Fibroblast of skin of back (primary cell): ENCODE measurements at places on chromosomes 3 and 15.

GRCh38 chr3:45021524-45022297 is 4.4 kb upstream of the CLEC3B start:
- DNase-seq, result no peak

GRCh38 chr3:82133070-82133606 is 371.7 kb upstream of the GBE1 start:
- peak; percentile 56 for DNase-seq

GRCh38 chr15:78838489-78838888 is 27.2 kb upstream of the ADAMTS7 start:
- DNase-seq, result no peak

GRCh38 chr3:48826451-48826850 is 21.2 kb downstream of the PRKAR2A start:
- DNase-seq, result peak; percentile 98

DNA sequence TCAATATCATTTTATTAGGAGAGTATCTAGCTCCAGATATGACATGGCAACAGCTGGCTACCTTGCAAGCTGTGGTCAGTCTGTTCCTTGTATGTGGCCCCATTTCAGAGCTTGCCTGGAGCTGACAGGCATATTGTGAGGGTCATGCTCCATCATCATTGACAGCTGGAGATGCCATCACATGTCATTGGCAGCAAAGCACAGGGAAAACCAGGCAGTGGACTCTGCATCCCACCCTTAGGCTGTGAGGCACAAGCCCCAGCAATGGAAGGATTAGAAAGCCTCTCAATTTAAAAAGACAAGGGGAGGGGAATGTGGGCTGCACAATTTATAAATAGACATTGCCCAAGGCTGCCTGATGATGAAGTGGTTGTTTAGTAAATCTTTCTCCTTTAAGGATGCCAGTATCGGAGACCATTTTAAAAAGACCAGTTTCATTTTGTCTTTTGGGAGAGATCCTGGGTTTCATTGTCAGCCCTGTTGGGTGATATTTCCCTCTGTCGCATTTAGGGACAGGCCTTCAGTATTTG is 27.9 kb downstream of the LNP1 start:
- DNase-seq, result no peak

DNA sequence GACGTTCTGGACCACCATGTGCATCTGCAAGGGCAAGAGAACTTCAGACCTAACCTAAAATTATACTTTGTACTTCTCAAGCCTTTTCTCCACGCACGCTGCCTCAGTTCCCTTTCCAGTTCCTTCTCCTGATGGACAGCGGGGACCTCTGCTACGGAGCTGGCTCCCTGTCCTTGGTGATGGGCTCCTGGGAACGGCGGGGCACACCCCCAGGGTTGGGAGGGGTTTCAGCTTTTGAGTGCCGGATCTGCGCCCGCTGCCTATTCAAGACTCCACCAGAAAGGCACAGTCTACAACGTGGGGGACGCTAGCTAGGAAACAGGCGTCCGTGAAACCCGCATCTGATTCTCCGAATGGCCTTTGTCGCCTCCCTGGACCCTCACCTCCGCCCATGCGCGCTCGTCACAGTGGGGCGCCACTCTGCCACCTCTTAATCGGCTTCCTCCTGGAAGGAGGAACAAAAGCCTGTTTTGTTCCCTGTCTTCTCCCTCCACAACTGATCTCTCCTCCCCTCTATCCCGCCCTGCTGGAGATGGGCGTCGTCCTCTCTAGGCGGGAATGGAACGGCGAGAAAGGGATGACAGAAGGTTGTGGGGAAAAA is 2.2 kb downstream of the GPR149 start:
- DNase-seq, result no peak

DNA sequence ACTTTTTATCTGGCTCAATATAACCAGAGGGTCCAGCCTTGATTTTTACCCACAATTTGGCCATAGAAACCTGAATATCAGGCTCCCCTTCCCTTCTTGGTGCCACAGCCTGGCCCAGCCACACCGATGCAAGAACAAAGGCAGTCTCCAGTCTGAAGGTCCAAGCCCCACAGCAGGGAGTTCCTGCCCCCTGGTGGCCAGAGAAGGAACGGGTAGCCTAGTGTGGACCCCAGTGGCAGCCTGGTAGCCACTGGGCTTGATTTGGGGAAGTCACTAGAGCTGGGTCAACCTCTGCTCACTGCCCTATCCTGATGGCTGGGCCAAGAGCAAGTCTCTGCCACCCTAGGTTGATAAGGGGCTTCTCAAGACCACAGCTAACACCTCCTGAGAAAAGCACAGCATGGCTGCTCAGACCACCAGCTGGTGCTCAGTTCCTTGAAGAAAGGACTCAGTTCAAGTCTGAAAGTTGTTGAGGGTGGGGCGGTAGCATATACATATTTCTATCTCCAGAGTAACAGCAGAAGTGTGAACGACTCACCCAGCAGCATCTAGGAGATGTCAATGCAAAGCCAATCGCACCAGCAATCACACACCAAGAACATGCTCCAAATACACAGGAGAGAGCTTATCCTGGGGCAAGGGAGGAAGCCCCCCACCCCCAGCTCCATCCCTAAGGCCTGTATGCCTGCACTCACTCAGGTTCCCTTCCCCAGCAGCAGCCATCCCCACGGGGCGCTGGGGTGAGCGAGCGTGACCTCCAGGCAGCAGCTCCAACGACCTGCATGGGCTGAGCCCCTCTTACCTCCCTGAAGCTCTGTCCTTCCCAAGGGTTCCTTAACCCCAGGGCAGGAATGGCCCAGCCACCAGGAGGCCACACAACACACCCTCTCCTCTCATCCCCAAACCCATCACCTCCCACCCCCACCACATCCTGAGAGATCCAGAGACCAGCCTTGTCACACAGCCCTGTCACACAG is 7.6 kb downstream of the PFKFB4 start:
- DNase-seq, result peak; percentile 67

DNA sequence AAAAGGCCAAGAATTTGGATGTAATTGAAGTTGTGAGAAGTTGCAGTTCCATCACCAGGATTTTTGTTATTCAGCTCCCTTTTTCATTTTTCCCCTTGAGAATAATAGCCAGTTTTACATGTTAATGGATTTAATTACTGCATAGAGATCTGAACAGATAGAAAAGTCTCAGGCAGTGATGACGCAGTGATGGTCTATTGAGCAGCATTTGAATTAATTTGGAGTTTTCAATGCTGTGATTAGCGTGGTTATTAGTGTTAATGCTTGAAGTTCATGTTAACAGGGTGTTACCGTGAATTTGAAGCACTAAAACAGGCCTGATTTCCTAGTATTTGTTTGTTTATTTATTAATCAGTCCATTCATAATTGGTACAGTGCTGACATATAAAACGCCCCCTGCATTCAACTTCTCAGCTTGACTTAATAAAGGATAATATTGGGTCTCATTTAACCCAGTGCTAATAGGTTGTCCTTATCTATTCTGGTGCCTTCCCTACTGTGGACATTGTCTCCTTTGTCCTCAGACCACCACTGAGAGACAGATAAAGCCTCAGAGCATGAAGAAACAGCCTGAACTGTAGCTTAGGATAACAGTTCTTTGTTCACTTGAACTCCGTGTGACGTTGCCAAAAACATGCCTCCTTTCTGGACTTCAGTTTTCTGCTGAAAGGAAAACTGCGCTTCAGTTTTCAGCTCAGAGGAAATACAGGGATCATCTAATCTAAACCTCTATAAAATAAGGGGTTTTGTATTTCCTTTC is 82.4 kb downstream of the RTP4 start:
- DNase-seq, result no peak

DNA sequence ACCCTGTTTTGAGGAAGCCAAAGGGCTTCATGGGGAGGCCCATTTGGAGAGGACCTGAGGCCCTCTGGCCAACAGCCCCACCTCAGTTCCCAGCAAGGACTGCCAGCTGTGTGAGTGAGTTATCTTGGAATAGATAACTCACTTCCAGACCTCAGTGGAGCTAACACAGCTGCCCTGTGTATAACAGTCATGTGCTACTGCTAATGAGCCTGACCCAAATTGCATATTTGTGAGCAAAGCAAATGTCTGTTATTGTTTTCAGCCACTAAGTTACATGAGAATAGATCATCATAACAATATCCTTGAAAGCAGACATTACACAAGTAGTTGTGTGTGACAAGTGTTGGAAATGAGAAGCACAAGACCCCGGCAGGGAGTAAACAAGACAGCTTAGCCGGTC is 355.8 kb downstream of the MCTP2 start:
- no peak for DNase-seq

- no peak for DNase-seq
Observed at GRCh38 chr3:143859465-143860203, 11.4 kb upstream of the SLC9A9 start.

DNA sequence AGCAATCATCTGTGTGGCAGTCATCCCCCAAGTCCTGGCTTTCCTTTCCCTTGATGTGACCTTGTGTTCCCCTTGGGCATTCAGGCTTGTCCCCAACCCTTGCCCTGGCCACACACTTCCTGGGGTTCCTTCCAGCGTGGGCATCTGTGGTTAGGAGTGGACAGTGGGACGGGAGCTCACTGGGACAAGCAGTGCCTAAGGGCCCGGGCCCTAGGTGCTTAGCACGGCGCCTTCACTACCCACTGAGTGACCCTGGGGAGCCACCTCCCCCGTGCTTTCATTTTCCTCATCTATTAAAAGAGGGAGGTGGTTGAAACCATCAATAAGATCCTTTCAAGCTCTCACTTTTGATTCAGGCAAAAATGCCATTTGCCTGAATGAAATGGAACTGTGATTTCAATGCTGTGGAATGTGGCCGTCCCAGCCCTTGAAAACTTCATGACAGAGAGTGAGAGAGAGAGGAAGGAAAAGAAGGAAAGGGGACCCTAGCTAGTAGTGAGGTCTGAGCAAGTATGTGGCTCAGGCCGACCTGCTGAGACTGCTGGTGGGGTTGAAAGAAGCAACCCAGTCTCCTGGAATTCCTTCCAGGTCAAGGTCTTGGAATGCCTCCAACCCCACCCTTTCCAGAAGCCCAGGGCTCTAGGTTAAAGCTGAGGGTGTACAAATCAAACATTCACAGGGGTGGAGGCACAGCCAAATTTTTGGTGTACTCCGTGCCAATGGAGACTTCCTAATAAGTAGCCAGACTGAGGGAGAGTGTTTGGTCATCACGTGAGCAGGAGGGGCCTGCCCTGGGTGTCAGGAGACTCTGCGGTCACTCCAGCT is 302.9 kb downstream of the TLE3 start:
- DNase-seq, result peak; percentile 93
